Jurkat, Clone E6-1 (cell line): ENCODE measurements at places on chromosomes 2 and 18.
A peak's percentile ranks its signal among the peaks of the same experiment; 100 is the strongest.

GRCh38 chr2:231146665-231147064 lies 21.8 kb upstream of the HTR2B start:
- DNase-seq, result no peak

DNA sequence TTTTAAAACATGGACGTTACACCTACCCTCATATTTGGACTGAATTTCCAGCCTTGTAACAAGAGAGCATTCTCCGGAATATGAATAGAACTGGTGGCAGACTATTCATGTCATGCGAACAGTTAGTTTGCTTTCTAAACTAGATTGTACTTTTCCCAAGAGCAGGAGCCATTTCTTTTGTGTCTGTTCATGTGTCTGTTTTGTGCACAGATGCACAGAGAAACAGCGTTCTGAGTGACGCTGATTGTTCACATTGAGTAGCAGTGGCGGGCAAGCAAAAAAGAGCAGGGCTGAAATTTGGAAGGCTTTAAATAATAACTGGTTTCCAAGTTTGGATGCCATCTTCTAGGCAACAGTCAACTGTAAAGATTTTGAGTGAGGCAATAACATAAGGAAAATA lies 200.3 kb downstream of the NRXN1 start:
- no peak for DNase-seq

- DNase-seq, result no peak
Observed at GRCh38 chr2:205176546-205176945, 505.8 kb upstream of the NRP2 start.

GRCh38 chr2:118061135-118061955 lies 26.9 kb upstream of the INSIG2 start:
- DNase-seq, result no peak

DNA sequence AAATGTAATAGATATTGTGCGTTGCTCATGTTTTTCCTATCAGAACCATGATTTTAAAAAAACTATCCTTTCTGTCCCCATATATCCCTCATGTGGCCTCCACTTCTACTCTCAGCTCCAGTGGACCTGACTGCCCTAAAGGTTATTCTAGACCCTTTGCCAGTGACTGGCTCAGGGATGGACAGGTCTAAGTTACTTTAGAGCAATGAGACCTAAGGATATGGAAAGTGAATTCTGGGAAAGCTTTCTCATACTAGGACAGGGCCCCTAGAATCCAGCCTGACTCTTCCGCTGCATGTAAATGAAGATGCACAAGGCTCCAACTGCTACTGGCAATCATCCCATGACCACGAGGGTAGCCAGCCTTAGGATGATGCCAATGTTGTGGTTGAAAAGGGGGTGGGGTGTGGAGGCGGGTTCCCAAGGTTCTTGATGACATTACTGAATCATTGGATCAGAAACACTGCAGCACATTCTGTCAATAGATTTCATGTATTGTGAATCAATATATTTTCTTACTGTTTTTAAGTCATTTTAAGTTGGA lies 21.3 kb downstream of the C2orf69 start:
- no peak for DNase-seq

GRCh38 chr2:214088536-214088935 lies 322.3 kb upstream of the VWC2L start:
- no peak for DNase-seq

DNA sequence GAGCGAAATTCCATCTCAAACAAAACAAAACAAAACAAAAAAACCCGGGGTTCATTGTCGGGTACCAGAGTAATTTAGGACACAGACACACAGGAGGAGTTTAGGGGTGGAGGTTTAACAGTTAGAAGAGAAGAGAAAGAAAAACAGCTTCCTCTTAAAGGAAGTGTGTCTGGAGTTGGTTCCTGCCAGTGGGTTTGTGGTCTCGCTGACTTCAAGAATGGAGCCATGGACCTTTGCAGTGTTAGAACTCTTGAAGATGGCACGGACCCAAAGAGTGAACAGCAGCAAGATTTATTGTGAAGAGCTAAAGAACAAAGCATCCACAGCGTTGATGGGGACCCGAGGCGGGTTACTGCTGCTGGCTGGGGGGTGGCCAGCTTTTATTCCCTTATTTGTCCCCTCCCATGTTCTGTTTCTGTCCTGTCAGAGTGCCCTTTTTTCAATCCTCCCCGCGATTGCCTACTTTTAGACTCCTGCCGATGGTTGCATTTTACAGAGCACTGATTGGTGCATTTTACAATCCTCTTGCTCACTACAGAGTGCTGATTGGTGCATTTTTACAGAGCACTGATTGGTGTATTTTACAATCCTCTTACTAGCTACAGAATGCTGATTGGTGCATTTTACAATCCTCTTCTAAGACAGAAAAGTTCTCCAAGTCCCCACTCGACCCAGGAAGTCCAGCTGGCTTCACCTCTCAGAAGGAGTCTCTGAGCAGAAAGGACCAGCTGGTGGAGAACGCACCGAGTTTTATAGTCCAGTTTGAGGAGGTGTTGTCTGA lies 28.7 kb upstream of the ATP8B1 start:
- DNase-seq, result peak; percentile 14

DNA sequence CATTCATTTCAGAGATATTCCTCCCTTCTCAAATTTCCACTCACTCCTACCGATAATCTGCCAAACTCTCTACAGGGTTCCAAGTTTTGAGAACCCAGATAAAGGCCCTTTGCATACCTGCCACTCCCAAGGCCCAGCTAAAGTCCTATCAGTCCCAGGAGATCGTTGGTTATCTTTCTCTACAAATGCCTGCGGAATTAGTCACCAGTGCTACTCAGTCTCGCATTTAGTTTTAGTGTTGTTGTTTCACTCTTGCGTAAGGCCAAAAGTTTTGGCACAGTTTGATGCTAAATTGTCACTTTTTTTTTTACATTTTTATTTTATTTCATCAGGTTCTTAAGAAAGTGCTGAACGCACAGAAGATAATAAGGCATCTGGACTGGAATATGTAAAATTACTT lies 29.2 kb upstream of the SETBP1 start:
- DNase-seq, result no peak

DNA sequence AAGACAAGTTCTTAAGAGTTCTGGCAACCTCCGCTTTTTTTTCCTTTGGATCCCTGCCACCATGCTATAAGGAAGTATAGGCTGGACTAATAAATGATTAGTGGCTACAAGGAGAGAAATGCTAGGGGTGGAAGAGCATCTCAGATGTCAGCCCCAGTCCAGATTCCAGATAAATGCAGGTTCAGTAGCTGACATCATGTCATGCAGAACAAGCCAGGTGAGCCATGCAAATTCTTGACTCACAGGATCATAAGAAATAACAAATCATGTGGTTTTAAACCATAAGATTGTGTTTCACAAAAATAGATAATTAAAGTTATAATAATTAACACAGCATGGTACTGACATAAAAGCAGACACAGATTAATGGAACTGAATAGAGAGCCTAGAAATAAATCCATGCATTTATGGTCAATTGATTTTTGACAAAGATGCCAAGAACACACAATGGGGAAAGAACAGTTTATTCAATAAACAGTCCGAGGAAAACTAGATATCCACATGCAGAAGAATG lies 152.9 kb upstream of the SESTD1 start:
- DNase-seq, result no peak

DNA sequence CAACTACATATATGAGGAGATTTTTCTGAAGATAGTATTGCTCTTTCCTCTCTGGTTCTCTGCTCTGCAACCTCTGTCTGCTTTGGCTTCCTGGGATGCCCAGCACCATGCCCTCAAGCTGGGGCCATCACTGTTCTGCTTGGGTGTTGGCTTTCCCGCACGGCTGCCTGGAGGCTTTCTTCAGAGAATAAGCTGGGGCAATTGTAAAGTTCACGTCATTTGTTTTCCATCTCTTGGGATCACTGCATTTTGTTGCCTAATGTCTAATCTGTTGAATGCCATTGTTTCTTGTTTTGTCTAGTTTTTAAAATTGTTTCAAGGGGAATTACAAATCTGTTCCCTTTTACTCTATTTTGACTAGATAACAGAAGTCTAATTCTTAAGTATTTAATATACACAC lies 437.3 kb upstream of the NRP2 start:
- no peak for DNase-seq

- no peak for DNase-seq
Observed at GRCh38 chr2:145091967-145092366, 572.0 kb upstream of the ZEB2 start.

DNA sequence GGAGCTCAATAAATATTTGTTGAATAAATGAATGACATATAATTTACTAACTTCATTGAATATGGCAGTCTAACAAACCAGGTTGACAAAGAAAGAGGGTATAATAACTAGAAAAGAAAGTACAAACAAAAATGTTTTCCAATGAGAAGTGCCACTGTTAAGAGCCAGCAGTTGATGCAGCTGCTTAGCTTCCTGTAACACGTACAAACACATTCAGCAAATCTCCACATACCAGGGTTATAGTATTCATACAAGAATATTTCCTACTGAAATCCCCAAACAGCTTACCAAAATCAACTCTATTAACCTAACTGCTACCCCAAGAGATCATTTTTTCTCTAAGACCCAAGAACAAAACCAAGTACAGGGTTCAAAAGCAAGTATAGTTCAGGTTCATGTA lies 77.7 kb downstream of the THADA start:
- no peak for DNase-seq

GRCh38 chr2:65666156-65666725 lies 233.8 kb upstream of the SPRED2 start:
- DNase-seq, result no peak

DNA sequence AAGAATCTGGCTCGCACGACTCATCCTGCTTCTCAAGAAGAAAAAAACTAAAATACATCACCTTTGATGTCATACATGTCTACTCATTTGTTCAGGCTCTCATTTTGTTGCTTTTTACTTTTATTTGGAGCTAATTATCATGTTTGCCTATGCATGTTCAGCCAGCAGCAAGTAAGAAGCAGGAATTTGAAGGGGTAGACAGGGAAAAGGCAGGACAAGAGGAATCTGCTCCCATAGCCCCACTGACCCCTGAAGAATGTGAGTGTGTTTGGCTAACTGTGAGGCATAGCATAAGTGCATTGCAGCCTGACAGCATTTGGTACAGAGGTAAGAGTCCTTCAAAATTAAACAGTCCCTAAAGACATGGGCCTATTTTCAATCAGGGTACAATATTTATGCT lies 72.7 kb downstream of the NYAP2 start:
- DNase-seq, result no peak

DNA sequence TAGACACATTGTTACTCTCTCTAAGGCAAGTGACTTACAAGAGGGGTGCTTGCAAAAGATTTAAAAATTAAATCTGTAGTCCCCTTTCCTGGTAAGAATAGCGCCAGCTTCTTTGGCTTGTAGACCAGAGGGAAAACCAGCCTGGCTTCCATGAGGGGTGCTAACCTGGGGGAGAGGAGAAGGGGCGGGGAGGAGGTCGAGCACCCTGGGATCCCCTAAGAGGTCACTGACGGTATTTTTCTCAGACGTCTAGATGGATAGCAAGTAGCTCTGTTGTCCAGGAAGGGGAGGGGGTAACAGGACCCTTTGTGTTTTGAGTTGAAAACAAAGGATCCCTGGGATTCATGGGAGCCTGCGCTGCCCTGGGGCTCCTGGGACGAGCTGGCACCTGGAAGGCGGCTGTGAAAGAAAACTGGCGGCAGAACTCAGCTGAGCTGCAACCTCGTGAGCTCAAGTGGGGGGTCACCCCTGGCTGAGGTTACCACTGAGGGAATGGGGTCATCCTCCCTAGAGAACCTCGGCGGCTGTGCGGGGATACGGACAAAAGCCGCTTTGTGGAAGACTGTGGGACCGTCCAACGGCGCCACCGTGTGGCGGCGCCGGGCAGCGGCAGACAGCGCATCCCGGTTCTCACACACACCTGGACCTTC lies 37.8 kb upstream of the MRPL19 start:
- DNase-seq, result peak; percentile 25

DNA sequence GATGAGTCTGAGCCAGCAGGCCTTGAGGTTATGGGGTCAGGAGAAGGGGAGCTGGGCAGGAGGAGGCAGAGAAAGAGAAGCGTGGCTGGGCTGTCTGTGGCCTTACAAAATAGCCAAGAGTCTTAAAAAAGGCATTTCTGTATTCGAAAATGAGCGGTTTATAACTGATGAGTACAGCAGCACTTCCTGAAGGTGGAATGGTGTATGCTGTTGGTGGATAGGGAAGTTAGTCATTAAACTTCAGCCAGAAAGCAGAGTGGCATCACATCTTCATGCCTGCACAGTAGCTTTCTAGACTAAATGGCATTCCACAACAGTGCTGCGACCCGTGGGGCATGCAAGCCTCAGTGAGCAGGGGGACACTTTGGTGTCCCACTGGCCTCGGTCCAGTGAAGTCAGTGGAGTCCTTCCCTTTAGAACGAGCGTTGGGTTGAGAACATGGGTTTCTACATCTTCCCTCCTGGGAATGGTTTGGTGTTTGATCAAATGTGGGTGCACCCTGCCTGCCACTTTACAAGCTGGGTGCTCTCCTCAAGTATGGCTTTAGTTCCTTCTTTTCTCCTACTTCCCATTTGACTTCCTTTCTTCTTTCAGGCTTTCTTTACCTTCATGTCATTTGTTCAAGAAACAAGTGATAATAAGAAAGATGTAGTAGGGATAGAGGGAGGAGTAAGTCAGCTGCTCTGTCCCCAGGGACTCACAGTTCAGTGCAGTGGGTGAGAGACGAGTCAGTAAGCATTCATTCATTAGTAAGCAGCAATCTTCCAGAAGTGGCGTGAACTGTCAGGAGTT lies 96.3 kb downstream of the ARMC9 start:
- DNase-seq, result no peak

DNA sequence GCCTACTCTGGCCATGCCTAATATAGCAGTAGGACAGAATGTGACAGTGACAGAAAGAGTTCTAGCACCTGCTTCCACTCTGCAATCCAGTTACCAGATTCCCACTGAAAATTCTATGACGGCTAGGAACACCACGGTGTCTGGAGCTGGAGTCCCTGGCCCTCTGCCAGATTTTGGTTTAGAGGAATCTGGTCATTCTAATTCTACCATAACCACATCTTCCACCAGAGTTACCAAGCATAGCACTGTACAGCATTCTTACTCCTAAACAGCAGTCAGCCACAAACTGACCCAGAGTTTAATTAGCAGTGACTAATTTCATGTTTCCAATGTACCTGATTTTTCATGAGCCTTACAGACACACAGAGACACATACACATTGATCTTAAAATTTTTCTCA lies 45.2 kb upstream of the TTR start:
- DNase-seq, result no peak

GRCh38 chr2:120887741-120888231 lies 152.1 kb downstream of the GLI2 start:
- no peak for DNase-seq

DNA sequence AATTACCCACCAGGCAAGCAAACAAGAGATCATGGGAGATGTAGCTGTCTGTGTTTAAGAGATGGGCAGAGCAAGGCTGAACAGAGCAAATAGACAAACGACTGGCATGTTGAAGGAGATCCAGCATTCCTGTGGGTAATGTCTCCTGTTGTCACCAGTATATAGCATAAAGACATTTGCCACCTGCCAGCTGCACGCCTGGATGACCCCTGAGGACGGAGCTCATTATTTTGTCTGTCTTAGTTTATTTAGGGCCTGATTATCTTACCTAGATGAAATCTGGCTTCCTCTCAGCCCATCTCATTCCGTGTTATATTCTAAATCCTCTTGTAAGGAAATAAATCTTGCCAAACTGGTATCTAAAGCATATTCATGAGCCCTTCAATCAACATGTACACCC lies 510.3 kb upstream of the LINC00305 start:
- DNase-seq, result no peak

GRCh38 chr2:150204451-150204850 lies 283.0 kb downstream of the RND3 start:
- no peak for DNase-seq
